ENCODE measurements at places on chromosomes 3 and 15.

DNA sequence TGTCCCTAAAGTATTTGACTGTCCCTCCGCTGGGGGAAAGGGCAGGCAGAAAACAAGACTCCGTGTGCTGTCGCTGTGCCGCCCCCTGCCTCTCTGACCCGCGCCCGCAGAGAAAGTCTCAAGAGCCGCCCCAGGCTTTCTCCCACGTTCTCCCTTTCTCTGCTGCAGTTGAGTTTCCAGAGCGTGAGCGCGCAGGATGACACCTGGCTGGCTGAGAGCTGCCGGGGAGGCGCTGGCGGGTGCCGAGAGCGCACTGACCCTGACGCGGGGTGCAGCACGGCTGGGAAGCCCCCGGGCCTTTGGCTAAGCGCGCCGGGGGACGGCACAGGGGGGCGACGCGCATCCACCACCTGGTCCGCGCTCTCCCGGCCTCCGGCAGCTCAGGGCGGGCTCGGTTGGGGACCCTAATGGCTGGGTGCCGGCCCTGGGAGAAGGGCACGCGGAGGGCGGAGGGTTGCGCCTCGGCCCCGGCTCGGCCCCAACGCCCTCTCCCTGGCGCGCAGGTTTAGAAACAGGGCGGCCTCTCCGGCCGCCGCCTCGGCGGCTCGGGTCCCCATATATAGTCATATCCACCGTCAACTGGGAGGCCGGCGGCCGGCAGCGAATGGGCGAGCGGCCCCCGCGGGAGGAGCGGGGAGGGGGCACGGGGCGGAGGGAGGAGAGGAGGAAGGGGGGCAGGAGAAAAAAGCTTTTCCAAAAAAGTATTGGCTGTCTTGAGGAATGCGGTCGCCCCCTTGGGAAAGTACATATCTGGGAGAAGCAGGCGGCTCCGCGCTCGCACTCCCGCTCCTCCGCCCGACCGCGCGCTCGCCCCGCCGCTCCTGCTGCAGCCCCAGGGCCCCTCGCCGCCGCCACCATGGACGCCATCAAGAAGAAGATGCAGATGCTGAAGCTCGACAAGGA lies at the start of gene TPM1:
Gene TPM1, plus strand, starts transcription at position 774 of the 903 bp plus-strand sequence. Its CDS starts 83 bp downstream, at position 857.
- no peak for DNase-seq

DNA sequence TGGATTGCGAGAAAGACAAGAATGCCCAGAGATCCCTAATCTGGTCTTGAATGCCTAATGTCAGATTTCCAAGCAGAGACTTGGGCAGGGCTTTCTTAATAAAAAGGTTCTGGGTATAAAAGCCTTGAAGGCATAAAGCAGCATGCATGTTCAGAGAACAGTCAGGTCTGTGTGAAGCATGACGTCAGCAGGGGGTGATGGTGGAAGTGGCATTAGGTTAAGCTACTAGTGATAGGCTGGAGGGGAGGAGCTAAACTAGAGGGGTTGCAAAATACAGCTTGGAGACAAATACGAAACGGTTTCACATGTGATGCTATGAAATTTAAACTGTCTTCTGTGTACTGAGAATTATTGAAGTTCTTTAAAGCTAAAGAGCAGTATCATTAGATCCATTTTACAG lies 125.6 kb downstream of the VPS8 start:
- no peak for DNase-seq

- no peak for DNase-seq
Measured at GRCh38 chr15:40192942-40193341, 32.1 kb downstream of the BUB1B start.

- DNase-seq: no peak
Measured at GRCh38 chr3:71955240-71956068, 170.5 kb upstream of the PROK2 start.

- no peak for DNase-seq
Measured at GRCh38 chr3:108013141-108014055, 77.4 kb downstream of the CD47 start.
